Activated CD4-positive, alpha-beta T cell treated with anti-CD3 and anti-CD28 coated beads for 36 hours (primary cell): ENCODE measurements at places on chromosomes 7 and 10.

DNA sequence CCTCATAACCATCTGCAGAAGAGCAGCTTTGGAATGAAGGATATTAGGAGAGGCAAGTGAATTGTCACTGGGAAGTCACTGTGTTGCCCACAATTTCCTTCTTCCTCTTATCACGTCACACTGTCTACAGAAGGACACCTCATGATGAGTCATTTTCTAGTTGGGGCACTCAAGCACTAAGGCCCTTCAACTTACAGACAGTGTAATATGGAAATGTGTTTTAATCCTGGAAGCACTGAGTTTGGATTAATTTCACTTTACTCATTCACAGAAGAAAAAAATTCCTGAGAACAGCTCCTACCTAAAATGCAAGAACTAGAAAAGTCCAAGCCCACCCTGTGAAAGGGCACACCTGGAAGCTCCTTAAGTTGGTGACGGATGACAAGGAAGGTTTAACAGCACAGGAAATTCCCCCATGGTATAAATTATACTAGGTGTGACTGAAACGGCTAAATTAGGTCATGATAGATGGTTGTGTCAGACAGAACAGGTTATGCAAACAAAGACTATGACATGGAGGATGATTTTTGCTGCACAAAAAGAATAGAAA is 56.6 kb downstream of the PARD3 start:
- DNase-seq: no peak

- DNase-seq: no peak
Observed at GRCh38 chr10:80609331-80609730, 71.6 kb downstream of the SH2D4B start.

DNA sequence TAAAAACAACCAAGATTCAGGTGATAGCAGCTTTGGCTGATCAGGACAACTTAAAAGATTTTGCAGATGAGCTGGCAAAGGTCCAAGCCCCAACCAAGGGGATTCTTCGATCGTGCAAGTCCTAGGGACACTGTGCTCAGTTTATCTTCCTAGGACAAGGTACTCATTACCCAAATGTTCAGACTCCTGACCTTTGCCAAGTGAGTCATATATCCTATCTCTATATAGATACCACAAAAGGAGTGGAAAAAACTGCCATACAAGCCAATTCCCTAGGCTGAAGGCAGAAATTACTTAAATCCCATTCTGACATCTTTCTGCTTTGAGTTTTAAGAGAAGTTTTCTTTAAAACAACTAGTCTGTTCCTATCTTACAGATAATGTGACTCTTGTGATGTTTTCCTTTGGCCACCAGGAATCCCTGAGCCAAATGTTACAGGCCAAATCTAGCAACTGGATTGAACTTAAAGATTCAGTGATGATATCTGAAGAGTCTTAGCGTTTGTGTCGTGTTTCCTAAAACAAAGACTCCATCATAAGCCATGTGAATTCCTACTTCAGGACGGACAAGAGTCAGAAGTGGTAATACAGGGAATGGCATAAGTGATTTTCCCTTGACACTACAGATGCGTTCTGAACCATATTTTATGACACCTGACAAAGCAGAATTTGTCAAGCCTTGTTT is 142.6 kb upstream of the ASAH2 start:
- DNase-seq: no peak

DNA sequence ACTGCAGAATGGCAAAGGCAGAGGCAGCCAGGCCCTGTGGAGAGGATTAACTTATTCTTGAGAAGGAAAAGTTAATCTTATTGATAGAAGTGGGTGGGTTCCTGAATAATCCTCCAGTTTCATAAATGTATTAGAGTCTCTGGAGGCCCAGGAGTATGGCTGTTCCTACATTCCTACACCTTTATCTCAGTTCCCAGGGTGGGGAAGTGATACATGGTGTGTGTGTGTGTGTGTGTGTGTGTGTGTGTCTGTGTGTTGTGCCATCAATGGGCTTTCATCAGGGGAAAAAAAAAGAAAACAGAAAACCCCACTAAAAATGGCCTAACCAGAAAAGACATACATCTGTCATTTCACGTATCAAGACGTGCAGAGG is 22.0 kb upstream of the GSDME start:
- no peak for DNase-seq

DNA sequence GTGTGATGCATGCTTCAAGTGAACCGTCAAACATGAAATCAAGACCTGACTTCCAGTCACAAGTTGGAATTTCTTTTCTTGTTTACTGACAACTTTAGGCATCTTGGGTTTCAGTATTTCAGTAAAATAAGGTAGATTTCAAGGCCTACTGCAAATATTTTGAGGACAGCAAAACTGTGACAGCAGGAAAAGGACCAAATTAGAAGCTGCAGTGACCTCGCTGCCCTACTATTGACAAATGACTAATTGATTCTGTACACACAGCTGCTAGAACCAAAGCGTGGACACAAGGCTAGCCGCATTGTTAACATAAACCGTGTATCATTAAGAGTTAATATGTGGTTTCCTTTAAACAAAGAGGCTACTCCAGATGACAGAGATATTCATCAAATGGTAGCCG is 105.7 kb upstream of the SEC61G start:
- no peak for DNase-seq

DNA sequence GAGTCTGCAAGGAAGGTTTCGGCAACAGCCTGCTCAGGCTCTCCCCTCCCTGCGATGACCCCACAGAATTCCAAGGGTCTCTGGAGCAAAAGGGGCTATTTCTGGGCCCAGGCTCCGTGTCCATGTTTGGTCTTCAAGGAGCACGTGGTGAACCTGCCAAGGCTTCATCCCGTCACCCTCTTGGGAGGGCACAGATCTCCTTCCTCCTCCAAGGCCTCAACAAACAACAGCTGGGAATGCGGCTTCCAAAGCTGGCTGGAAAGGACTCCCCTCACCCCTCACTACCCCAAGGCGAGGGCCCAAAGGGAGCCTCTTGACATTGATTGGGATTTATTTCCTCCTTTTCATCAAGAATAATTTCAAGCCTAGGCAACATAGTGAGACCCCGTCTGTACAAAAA is 14.0 kb upstream of the KPNA7 start:
- no peak for DNase-seq

DNA sequence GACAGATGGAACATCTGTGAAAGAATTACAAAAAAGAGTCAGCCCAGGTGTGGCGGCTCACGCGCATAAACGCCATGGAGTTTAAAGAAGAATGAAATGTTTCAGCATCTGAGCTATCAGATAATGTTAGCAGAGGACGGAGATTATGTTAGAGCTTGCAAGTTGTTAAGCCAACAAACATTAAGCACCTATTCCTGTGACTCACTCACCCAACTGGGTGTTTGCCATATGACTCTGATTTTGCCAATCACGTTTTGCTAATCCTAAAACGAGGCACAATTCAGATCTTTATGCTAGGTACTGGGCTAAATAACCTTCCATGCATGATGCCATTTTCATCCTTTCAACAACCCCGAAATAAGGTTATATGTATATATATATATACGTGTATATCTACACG is 29.0 kb upstream of the CCNY start:
- no peak for DNase-seq

GRCh38 chr7:132328760-132329159 is 247.5 kb downstream of the PLXNA4 start:
- no peak for DNase-seq

DNA sequence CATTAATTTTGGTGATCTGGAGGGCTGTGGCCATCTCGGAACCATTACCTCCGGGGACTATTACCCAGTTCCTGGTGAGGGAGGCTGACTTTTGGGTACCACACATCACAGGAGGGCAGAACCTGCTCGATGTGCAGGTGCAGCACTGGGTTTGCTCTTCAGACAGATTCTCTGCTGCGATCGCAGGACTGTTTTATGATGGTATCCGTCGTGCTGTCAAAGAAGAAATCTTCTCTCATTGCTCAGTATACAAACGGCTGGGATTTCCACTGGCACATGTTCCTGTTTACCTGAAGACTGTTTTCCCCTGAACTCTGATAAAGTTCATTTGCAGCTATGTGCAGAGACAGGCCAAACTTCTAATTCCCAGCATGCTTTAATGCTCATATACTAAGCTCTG is 27.2 kb upstream of the SHH start:
- no peak for DNase-seq

GRCh38 chr7:137462847-137463246 is 119.3 kb upstream of the PTN start:
- DNase-seq: no peak

DNA sequence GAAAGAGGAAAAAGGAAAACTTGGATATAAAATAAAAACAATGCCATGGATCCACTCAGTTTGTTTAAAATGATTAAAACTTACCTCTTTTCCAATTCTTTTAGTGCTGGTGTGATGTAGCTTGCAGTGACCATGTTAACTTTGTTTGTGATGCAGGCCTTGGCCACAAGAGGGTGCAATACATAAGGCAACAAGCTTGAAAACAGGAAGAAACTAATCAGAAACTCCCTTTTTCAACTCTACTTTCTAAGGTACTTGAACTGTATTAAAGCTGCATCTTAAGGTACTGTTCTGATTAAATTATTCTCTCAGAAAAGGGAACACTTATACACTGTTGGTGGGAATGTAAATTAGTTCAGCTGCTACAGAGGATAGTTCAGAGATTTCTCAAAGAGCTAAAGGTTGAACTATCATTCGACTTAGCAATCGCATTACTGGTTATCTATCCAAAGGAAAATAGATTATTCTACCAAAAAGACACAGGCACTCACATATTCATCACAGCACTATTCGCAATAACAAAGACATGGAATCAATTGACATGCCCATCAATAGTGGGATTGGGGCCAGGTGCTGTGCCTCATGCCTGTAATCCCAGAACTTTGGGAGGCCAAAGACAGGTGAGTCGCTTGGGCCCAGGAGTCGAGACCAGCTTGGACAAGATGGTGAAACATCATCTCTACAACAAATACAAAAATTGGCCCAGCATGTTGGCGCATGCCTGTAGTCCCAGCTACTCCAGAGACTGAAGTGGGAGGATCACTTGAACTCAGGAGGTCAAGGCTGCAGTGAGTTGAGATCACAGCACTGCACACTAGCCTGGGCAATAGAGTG is 50.9 kb downstream of the AASS start:
- peak; percentile 75 for DNase-seq

DNA sequence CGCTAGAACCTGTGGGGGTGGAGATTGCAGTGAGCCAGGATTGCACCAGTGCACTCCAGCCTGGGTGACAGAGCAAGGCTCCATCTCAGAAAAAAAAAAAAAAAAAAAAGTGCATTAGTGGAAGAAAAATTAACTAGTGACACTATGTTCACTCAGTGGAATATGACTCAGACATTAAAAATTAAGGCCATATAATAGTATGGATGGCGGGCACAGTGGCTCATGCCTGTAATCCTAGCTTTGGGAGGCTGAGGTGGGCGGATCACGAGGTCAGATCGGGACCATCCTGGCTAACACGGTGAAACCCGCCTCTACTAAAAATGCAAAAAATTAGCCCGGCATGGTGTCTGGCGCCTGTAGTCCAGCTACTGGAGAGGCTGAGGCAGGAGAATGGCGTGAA is 3.4 kb downstream of the PHYH start:
- DNase-seq: no peak
